ENCODE measurements at places on chromosomes 13 and 19.
A peak's percentile ranks its signal among the peaks of the same experiment; 100 is the strongest.

- no peak for DNase-seq
These were observed 1.7 kb upstream of the PLEKHG2 start for GRCh38 chr19:39410831-39411080.

GRCh38 chr13:91922969-91923592 is 524.7 kb downstream of the GPC5 start:
- no peak for DNase-seq

GRCh38 chr19:20472854-20473253 is 92.7 kb downstream of the ZNF737 start:
- DNase-seq = no peak

- DNase-seq = no peak
These were observed 150.6 kb downstream of the GPC6 start for GRCh38 chr13:93377196-93377595.

GRCh38 chr19:2148482-2149135 is 2.8 kb downstream of the AP3D1 start:
- DNase-seq = no peak

DNA sequence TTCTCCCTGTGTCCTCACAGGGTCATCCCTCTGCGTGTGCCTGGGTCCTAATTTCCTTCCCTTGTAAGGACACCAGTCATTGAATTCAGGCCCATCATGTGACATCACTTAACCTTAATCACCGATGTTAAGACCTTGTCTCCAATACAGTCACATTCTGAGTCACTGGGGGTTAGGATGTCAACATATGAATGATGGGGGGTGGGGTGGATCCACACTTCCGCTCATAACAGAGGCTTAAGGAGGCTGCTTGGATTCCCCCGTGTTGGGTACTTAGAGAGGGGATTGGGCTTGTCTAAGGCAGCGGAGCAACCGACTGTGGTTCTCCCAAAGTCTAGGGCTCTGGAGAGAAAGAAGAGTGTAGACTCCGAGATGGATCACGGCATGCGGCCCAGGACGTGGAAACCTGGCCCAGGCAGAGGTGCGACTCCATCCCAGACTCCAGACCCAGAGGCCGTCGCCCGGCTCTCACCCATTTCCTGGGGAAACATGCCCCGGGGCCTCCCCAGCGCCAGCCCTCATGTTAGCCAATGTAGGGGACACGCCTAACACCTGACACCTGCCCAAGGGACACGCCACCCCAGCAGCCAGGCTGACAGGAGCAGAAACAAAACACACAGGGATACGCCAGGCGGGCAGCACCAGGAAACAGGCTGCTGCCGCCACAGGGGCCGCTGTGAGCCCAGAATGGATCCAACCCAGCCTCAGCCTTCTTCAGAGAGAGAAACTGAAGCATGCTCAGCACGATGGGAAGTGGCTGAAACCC is 17.1 kb upstream of the IGLON5 start:
- no peak for DNase-seq

DNA sequence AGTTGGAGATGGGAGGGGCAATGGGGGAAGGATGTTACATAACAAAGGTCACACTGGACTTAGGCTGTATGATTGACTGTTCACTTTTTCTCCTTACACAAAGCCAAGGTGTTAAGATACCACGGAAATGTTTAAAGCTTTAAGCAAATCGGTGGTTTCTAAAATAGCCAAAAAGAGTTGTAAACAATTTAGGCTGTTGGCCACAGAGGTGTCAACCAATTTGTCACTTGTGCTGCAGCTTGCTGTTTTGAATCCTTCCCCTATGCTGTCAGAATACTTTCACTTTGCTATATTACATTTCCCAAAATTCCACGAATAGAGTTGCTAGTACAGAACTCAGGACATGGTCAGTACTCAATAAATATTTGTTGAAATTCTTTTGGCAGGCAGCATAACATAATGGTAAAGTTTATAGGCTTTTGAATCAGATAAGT is 149.3 kb downstream of the VWA8 start:
- DNase-seq = no peak

DNA sequence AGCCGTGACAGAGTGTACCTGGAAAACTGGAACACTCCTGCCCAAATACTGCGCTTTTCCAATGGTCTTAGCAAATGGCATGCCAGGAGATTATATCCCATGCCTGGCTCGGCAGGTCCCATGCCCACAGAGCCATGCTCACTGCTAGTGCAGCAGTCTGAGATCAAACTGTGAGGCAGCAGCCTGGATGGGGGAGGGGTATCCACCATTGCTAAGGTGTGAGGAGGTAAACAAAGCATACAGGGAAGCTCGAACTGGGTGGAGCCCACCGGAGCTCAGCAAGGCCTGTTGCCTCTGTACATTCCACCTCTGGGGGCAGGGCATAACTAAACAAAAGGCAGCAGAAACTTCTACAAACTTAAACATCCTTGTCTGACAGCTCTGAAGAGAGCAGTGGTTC is 10.5 kb downstream of the CYP2A13 start:
- no peak for DNase-seq

GRCh38 chr19:40623403-40624251 is 22.5 kb downstream of the LTBP4 start:
- no peak for DNase-seq

DNA sequence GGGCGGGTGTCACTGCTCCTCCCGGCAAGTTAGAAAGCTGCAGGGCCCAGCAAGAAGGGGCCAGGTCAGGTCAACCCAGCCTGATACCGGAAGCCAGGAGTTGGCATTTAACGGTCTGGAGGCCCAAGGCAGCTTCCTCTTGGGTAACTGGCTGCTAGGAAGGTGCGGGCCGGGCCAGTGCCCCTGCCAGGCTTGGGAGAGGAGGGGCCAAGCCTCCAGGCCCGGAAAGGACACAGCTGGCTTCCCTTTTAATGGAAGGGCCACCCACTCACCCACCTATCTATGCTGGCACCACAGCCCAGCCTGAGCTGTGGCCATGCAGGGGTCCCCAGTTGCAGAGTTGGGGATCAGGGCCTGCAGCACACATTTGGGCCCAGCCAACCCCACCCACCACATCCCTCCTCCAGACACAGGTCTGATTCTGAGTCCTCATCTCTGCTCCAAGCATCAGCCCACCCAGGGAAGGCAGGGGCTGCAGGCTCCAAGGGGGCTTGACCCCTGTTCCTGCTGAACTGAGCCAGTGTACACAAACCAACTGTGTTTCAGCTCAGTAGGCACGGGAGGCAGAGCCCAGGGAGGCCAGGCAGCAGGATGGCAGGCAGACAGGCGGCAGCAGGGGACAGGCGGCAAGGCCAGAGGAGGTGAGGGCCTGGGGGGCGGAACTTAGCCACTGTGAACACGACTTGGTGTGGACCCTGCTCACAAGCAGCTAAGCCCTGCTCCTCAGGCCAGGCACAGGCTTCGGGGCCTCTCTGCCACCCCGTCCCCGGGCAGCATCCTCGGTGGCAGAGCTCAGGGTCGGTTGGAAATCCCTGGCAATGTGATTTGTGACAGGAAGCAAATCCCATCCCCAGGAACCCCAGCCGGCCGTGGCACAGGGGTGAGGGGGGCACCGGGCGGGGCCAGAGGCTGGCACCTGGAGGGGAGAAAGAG is 40.8 kb downstream of the ZSWIM4 start:
- DNase-seq = no peak

DNA sequence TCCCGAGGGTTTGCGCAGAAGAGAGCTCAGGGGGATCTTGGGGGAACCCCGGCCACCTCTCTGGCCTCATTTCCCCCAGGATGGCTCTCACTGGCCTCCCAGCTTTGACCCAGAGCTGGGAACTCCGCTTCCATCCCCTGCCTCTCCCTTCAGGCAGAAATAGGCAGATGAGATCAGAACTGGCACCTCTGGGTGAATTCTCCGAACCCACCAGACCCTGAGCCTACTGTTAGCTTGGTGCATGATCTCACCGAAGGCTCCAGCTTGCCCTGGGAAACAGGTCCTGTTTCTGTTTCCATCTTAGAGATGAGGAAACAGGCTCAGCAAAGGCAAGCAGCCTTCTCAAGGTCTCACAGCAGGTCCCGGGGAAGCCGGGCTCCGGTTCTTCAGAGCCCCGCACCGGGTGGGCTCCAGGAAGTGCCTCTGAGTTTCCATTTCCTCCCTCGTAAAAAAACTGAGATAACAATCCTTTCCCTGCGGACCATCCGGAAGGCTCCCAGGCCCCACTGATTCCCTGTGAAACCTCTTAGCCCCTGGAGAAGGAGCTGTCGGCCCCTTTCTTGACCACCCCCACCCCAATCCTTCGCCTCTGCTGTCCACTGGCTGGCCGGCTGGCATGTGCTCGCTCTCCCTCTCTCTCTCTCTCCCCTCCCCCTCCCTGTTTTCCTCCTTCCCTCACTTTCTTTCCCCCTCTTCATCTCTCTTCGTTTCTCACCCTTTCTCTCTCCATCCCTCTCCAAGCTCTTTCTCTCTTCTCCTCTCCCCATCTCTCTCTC is 2.1 kb downstream of the NECTIN2 start:
- DNase-seq = peak; percentile 74

DNA sequence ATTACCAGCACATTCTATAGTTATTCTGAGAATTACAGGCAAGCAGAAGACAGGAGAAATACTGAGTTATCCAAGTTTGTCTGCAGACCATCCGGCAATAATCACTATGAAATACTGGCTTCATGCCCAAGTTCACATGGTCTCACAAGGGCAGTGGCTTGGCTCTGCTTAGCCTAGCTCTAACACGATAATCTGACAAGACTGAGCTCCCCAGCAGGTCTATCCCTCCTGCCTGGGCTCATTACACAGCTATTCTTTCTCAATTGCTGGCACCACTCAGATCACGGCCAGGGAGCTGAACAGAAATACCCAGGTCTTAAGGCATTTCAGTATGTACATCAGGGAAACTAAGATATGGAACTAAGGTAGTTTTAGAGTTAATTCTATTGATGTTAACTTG is 361.6 kb upstream of the PCDH20 start:
- peak; percentile 8 for DNase-seq

- DNase-seq = peak; percentile 42
These were observed 10.4 kb upstream of the TYK2 start for GRCh38 chr19:10390652-10391286.

- no peak for DNase-seq
These were observed 22.4 kb upstream of the ARHGEF18 start for GRCh38 chr19:7326105-7326877.

DNA sequence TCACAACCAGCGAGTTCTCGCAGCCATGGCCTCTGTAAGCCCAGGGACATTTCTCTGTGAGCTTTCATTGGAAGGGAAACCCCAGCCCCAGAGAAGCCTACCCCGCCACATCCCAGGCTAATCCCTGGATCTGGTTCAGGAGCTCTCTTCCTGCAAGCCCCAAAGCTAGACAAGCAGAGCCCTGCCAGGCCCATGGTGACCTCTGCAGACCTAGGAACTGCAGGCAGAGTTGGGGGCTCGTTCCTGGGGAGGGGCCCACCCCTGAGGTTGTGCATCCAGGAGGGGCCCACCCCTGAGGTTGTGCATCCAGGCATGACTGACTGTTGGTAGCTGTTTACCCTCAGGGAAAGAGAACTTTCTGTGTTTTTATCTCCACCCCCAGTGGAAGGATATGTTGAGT is 21.7 kb downstream of the KCTD15 start:
- DNase-seq = no peak

- no peak for DNase-seq
These were observed 987.0 kb downstream of the DIAPH3 start for GRCh38 chr13:59176775-59177174.

DNA sequence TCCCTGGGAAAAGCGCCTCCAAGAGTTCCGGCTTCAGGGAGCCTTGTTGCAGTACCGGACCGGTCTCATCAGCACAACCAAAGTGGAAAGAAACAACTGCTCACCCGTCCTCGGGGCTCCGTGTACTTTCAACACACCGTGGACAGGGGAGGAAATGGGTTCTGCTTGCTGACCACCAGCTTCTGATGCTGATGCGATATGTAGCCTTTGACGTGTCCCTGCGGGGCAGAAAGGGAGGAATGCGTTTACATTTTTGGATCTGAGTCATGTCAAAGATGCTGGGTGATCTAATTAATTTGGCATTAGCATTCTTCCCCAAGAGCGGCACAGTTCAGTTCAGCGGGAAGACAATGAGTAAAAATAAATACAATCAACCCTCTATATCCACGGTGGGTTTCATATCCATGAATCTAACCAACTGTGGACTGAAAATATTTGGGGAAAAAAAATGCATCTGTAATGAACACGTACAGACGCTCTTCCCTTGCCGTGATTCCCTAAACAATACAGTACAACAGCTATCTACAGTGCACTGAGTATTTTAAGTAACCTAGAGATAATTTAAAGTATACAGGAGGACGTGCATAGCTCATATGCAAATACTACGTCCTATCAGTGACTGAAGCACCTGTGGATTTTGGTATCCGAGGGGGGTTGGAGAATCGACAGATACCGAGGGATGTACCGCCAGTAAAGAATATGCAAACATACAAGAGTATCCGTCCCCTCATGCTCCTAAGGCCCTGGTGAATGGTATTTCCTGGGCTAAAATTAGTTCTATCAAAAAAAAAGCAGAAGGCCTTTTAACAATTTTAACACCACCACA is 19.8 kb downstream of the PROZ start:
- peak; percentile 80 for DNase-seq

DNA sequence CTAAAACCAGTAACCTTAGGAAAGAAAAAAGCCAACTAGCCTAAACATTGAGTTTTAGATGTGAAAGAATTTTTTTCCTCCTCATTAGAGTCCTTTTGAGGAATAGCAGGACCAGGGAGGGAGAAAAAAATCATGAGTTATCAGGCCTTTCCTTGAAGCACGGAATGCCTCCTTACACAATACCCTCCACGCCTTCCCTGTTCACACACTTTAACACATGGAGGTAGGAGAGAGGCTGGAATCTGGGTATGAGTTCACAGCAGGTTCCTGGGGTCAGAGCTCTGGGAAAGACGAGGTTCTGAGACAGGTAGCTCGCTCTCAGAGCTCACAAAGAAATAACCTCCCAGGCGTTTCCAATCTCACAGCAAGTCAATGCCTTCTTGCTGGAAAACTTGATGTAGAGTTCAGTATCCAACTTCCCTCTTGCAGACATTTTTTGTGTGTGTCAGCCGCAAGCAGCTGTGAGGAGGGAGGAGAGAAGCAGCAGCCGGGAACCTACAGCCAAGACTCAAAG is 716 bp downstream of the ZNF573 start:
- peak; percentile 12 for DNase-seq

DNA sequence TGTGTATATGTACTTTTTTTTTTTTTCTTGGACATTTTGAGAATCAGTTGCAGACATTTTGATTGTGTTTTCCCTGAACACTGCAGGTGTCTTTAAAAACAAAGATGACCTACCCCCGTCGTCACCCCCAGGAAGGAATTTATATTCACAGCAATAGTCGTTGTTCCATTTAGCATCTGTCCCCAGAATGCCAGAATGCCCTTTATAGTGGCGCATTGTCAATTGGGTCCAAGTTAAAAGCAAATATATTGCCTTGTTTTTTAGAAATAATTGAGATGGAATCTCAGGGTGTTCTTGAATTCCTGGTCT is 1.8 kb upstream of the RNF225 start:
- no peak for DNase-seq

GRCh38 chr13:110339975-110340550 is 33.0 kb downstream of the COL4A2 start:
- DNase-seq = no peak

DNA sequence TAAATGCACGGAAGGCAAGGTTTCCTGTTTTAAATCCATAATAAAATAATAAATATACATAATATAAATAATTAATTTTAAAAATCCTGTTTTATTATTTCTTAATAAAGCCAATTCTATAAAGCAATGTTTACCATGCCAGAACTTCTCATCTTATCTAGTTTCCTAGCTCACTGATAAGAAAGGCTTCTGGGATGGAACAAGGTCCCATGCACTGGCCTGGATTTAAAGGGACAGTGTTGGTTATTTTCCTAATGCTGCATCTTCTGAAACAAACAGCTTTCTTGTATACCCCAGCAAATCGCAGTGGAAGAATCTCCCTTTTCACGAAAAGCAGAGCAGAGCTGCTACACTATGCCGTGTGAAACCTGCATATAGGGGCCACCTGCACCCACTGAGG is 68.8 kb downstream of the LNX2 start:
- DNase-seq = no peak

- DNase-seq = no peak
These were observed 3.6 kb downstream of the GPR4 start for GRCh38 chr19:45598267-45599001.
